ENCODE measurements at places on chromosomes 5 and 9.
A peak's percentile ranks its signal among the peaks of the same experiment; 100 is the strongest.

GRCh38 chr9:98983295-98984268, 39.9 kb downstream of the COL15A1 start:
- peak; percentile 38 for DNase-seq

DNA sequence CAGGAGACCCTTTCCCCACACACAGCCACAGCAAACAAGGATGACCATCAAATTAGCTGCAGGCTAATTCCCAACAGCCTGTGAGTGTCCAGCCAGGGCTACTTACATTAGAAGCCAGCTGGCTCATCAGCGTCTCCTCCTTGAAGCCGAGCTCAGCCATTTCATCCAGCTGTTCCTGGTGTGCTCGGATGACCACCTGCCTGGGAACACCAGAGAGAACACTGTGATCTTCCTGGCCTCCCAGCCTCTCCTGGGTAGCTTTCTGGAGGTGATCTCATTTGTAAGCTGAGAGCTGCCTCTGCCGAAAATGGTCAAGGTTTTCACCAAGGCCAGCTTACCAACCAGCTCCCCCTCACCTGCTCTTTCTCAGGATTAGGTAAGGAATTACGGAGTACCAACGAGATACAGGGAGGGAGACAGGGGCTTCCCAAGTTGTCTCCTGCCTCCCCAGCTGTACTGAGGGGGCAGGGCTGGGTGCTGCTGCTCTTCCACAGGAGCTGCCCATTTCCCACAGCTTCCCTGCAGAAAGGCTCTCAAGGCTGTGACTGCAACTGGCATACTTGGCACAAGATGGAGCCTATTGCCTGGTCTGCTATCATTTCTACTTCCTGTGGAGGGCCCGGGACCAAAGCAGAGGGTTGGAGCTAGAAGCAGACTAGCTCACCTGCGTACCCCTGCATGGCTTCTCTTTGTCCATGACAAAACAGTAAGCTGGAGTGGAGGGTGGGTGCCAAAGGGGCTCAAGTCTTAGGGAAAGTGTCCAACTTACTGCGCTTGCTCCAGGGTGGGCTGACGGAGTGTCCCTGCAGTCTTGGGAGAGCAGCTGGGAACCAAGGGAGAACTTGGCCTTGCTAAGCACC, 73.9 kb downstream of the KIF24 start:
- no peak for DNase-seq

GRCh38 chr9:131038256-131039128, 29.5 kb downstream of the LAMC3 start:
- no peak for DNase-seq

- no peak for DNase-seq
Measured at GRCh38 chr9:73146111-73146815, 5.4 kb upstream of the ANXA1 start.

DNA sequence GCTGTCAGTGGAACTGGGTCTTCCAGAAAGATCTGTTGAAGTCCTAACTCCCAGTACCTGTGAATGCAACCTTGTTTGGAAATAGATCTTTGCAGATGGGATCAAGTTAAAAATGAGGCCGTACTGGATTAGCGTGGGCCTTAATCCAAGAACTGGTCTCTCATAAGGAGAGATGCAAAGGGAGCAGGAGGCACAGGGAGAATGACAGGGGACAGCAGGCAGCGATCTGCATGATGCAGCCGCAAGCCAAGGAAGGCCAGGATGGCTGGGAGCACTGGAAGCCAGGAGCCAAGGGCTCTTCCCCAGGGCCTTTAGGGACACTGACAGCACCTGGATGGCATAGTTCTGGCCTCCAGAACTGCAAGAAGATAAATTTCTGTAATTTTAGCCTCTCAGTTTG, 114.4 kb downstream of the ICE1 start:
- no peak for DNase-seq

GRCh38 chr5:18203296-18203695, 569.0 kb downstream of the TAF11L14 start:
- no peak for DNase-seq

DNA sequence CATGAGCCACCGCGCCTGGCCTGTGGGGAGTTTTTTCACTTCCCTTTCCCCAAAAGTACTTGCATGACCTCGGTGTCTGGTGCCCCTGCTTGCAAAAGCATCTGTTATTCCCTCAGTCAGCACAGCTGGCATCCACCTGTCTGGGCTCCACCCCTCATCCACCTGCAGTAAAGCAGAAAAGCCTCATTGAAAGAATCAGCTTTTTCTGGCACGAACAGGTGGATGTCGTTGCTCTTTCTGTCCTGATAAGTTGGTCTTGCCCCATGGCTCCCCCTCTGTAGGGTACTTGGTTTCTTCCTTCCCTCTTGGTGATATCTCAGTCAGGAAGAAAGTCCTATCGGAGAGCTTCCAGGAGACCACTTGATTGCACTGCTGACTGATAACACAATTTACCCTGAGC, 37.4 kb downstream of the WWC1 start:
- DNase-seq: no peak

DNA sequence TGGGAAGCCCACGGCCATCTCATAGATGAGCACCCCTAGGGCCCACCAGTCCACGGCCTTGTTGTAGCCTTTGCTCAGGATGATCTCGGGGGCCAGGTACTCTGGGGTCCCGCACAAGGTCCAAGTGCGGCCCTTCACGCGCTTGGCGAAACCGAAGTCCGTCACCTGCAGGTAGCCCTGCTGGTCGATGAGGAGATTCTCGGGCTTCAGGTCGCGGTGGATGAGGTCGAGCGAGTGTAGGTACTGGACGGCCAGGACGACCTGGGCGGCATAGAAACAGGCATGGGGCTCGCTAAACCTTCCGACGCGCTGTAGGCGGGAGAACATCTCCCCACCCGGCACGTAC, 558 bp downstream of the PRKACG start:
- DNase-seq: no peak

- DNase-seq: no peak
Measured at GRCh38 chr9:86073839-86074238, 25.5 kb downstream of the GOLM1 start.

DNA sequence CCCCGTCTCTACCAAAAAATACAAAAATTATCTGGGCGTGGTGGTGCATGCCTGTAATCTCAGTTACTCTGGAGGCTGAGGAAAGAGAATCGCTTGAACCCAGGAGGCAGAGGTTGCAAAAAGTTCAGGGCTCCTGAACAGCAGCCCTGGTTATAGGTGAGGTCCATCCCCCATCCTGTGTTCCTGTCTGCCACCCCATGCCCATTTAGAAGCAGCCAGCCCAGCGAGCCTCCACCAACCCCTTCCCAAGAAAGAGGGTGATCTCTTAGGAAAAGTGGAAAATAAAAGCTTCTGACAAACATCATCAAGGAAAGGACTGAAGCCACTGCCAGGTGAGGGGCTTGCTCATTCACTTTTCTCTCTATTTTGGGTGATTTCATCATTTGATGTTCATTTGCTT, 55.8 kb downstream of the FSTL4 start:
- DNase-seq: no peak

GRCh38 chr5:125012727-125013451, 266.4 kb upstream of the ZNF608 start:
- DNase-seq: no peak

- DNase-seq: no peak
Measured at GRCh38 chr5:158875272-158875679, 224.4 kb downstream of the EBF1 start.

DNA sequence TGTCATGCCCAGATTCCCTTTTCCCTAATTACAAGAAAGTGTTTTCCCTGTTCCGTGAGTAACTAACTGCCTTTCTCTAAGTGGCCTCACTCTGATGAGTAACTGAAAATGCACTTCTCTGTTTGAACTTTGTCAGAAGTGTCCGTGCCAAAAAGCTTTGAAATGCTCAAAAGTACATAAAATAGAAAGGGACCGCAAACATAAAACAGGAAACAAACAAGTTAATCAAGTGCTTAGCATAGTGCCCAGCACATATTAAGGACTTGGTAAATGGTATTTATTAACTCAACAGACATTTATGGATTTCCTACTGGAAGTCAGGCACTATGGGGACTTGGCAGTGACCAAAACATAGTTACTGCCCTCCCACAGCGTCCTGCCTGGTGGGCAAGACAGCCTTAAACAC, 22.3 kb downstream of the AQP3 start:
- DNase-seq: no peak

DNA sequence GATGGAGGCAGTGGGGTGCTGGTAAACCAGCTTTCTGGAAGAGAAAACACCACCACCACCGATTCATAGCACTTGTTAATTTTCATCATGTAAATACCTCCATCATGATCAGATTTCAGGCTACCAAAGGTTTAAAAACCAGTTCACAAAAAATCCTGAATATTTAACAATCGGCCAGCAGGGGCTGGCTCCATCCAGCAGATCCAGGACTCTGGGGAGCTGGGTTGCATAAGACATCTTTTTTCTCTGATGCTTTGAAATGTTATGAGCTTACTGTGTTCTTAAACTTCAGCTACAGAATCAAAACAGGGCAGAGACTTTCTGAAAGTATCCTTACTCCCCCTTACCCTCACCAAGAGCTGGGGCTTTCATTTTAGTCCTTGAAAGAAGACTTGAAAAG, 14.6 kb upstream of the RNF183 start:
- DNase-seq: no peak

DNA sequence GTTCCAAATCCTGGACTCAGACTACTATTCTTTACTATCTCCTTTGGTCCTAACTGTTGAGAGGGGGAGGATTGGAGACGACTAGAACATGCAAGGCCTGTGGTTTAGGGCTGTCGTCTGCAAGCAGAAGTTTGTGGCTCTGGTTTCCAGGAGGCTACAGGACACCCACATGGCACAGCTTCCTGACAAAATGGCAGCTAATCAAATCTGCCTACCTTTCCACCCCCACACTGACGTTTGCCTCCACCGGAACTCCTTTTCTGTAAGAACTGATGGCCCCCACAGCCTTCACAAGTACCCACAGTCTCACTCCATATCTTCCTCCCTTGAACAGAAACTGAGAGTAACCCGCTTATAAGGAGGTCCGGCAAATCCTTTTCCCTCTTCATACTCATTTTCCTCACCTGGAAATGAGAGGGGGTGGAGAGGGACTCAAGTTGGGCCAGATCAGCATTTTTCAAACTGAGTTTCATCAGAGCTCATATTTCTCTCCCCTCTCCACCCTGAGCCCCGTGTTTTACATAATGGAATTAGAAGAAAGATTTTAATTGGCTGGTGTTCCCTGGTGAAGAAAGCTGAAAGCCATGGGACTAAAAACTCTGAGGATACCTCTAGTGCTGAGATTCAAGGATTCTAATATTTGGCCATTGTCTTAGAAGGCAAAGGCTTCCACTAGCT, 5.2 kb downstream of the SLC31A2 start:
- DNase-seq: no peak
